IMR-90 (cell line): ENCODE measurements at places on chromosomes 12 and 14.

DNA sequence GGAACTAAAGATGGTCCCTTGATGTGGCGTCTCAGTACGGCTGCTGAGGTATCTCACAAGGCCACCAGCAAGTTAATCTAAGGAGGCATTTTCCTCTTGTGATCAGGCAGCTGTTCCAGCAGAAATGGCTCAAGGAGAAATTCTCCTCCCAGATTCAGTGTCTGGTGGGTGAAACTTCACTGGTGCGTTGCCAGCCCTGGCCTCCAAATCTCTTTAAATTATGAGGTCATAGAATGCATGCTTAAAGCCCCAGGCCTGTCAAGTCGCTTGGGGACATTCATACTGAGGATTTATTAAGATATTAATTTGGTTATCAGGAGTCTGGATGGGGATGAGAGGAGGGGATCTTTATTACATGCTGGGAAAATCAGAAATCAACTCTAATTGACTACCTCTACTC, 72.9 kb downstream of the PPP2R5C start:
- H3K27me3 ChIP-seq: no peaks in the 10 kb centered on the region
- peaks cover 4% of the 10 kb centered on the region; the same call in 1 of the 2 replicates for H3K36me3 ChIP-seq
- H3K4me3 ChIP-seq: no peak overlapping the region
- H3K27ac ChIP-seq: no peak overlapping the region
- H3K4me1 ChIP-seq: peaks cover 17% of the 10 kb centered on the region

DNA sequence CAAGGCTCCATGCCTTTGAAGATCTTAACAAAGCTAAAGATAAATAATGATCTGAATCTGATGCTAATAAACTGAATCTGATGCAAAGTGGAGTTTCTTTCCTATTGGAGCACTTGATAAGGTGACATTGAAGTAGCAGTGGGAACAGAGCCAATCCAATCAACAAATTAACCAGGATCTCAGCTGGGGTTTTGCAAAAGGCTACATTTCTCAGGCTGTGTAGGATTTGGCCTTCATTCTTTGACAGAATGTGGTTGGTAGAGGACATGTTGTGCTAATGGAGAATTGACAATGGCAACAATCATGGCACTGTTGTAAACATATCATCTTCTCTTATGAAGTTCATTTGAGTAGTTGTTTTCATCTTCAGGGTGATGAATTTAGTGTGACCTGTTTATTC, 164.9 kb downstream of the CCDC91 start:
- no peak overlapping the region for H3K4me3 ChIP-seq
- H3K4me1 ChIP-seq: no peaks in the 10 kb centered on the region
- H3K36me3 ChIP-seq: peaks cover 2% of the 10 kb centered on the region; the same call in 1 of the 2 replicates
- H3K27ac ChIP-seq: no peak overlapping the region

- peaks cover 85% of the 10 kb centered on the region for H3K36me3 ChIP-seq
- no peak overlapping the region for H3K27ac ChIP-seq
- H3K4me3 ChIP-seq: no peak overlapping the region
- no peaks in the 10 kb centered on the region for H3K27me3 ChIP-seq
Measured at GRCh38 chr14:102949062-102949800, 26.8 kb downstream of the AMN start.

DNA sequence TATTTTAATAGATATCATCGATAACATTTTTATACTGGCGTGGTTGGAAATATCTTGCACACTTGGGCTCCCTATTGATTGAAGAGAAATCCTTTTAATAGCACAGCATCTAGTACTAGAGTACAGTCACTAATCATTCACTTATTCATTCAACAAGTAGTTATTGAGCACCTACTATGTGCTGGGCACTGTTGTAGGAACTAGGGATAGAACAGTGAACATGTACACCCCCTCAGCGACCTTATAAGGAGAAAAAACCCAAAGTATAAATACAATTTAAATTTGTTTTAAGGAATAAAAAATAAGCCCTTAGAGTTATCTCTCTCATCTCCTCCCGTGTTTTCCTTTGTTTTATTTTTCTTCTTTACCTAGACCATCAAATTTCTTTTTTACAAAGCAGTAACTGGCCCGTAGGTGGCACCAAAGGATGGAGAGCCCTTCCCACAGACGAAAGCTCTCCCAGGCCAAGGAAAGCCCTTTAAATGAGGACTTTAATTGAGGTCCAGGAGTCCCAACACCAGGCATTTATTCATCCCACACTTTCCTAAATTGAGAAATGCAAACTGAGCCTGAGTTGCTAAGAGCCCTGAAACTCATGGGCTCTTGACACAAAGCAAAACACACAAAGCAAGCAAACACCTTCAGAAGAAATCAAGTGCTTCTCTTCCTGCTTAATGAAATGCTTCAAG, 29.0 kb downstream of the PEBP1 start:
- peak; percentile 33 for DNase-seq
- no peaks in the 10 kb centered on the region for H3K27me3 ChIP-seq
- no peak overlapping the region for H3K27ac ChIP-seq
- no peak overlapping the region for H3K4me3 ChIP-seq
- no peaks in the 10 kb centered on the region for H3K4me1 ChIP-seq

DNA sequence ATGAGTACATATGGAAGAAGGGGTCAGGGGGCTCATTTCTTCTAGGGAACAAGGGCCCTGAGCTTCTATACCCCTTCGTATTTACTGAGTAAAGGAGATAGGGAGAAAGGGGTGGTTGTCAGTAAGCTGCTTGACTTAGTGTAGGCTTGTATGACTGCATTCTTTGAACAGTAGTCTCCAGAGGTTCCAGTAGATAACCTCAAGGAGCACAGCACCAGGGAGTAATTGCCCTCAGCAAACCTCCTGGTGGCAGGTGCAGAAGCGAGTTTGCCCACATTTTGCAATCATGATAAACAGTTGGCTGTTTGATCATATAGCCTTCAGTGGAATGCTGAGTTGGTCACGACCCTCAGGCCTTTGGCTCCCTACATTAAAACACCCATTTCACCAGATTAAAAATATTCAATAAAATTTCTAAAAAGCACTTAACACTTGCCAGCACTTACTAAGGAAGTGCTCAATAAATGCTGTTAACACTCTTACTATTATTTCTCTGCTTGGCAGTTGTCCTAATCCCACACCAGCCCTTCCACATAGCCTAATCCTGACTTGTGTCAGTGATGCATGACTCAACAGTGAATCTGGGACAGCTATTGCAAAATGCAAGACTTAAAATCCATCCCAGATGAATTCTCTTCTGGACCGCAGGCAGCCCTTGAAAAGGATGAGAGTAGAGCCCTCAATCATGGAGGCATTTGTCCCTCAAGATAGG, 3.7 kb upstream of the DHRS4L2 start:
- H3K27ac ChIP-seq: no peak overlapping the region
- no peak overlapping the region for H3K4me3 ChIP-seq
- no peaks in the 10 kb centered on the region for H3K27me3 ChIP-seq
- no peaks in the 10 kb centered on the region for H3K36me3 ChIP-seq
- peak; percentile 86 for DNase-seq
- no peaks in the 10 kb centered on the region for H3K4me1 ChIP-seq

DNA sequence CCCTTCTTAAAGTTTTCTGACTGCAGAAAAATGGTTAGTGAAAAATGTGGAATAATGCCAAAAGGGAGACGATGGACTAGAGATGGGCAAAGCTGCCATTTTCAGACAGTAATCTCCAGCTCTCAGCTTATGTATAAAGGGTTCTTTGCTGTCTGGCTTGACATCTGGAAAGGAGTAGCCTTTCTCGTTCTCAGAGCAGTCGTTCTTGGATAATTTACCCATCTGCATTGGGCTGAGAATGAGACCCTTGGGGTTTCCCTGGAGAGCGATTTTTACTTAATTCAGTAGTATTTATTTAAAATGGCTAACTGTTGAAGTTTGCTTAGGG, 1.2 kb downstream of the NUDT4 start:
- H3K27ac ChIP-seq: peak overlapping the region; percentile 59
- DNase-seq: no peak
- H3K4me3 ChIP-seq: peak overlapping the region; percentile 98
- H3K4me1 ChIP-seq: peaks cover 12% of the 10 kb centered on the region

GRCh38 chr12:99915251-99916082, 69.3 kb downstream of the ANKS1B start:
- H3K36me3 ChIP-seq: no peaks in the 10 kb centered on the region
- H3K4me3 ChIP-seq: no peak overlapping the region
- H3K4me1 ChIP-seq: no peaks in the 10 kb centered on the region
- no peaks in the 10 kb centered on the region for H3K27me3 ChIP-seq

DNA sequence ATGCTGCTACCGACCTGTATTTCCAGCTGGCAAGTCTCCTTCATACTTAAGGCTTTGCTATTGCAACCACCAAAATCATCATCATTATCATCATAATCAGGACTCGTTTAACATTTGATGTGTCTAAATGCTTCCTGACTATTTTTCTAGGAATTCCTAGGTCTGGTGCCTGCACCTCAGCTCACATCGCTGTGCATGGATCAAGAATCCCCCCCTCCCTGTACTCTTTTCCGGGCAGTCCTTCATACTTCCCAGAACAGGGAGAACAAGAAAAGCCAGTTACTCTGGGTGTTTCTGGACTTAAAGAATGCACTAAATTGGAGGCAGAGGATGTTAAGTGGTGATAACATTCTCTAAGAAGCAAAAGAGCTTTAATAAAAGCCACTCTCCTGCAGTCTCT, 9.4 kb downstream of the ERP27 start:
- DNase-seq: no peak
- H3K4me3 ChIP-seq: no peak overlapping the region
- H3K4me1 ChIP-seq: peaks cover 4% of the 10 kb centered on the region
- no peaks in the 10 kb centered on the region for H3K27me3 ChIP-seq

GRCh38 chr14:74670726-74671411, 42.0 kb downstream of the AREL1 start:
- peaks cover 36% of the 10 kb centered on the region for H3K36me3 ChIP-seq
- no peak overlapping the region for H3K4me3 ChIP-seq
- DNase-seq: peak; percentile 82
- no peaks in the 10 kb centered on the region for H3K27me3 ChIP-seq
- peak overlapping the region; percentile 66 for H3K27ac ChIP-seq

- peak; percentile 57 for DNase-seq
- H3K27me3 ChIP-seq: no peaks in the 10 kb centered on the region
- H3K4me1 ChIP-seq: peaks cover 17% of the 10 kb centered on the region
- no peak overlapping the region for H3K27ac ChIP-seq
- H3K36me3 ChIP-seq: no peaks in the 10 kb centered on the region
- no peak overlapping the region for H3K4me3 ChIP-seq
Measured at GRCh38 chr12:68420225-68421010, 88.3 kb upstream of the MDM1 start.

DNA sequence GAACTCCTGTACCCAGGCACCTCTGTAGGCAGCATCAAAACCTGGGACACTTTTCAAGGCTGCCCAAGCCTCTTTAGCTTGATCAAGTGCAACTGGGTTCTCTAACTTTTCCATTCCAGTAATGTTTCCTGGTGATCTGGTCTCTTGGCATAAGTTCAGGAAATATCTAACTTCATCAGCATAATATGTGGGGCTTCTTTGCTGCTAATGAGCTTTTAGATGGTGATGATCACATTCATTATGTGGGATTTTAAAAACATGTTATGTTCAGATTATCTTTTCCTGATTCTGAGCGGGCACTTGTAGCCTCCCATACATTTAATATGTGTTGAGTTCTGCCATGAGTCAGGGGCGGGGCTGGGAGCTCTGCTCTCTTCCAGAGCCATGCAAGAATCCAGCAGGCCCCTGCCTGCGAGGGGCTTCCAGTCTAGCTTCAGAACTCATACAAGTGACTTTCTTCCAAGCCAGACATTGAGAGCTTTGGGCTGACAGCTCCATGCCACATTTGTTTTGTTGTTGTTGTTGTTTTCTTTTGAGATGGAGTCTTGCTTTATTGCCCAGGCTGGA, 39.5 kb upstream of the RIN3 start:
- H3K27me3 ChIP-seq: no peaks in the 10 kb centered on the region
- peak; percentile 16 for DNase-seq
- peak overlapping the region; percentile 7; the same call in 1 of the 2 replicates for H3K27ac ChIP-seq
- H3K36me3 ChIP-seq: no peaks in the 10 kb centered on the region

- peaks cover 11% of the 10 kb centered on the region for H3K36me3 ChIP-seq
- no peaks in the 10 kb centered on the region for H3K27me3 ChIP-seq
- peak overlapping the region; percentile 25; the same call in 1 of the 2 replicates for H3K27ac ChIP-seq
- DNase-seq: no peak
Measured at GRCh38 chr14:103416916-103417315, 31.7 kb downstream of the MARK3 start.

GRCh38 chr14:93375673-93376156, 28.7 kb downstream of the COX8C start:
- no peaks in the 10 kb centered on the region for H3K4me1 ChIP-seq
- H3K36me3 ChIP-seq: no peaks in the 10 kb centered on the region
- H3K4me3 ChIP-seq: no peak overlapping the region
- no peaks in the 10 kb centered on the region for H3K27me3 ChIP-seq
- H3K27ac ChIP-seq: no peak overlapping the region

GRCh38 chr12:92973614-92974013, 44.5 kb upstream of the EEA1 start:
- H3K36me3 ChIP-seq: no peaks in the 10 kb centered on the region
- peak overlapping the region; percentile 81; the same call in 1 of the 2 replicates for H3K27ac ChIP-seq
- peak; percentile 90 for DNase-seq
- H3K27me3 ChIP-seq: no peaks in the 10 kb centered on the region
- no peak overlapping the region for H3K4me3 ChIP-seq
- H3K4me1 ChIP-seq: peaks cover 8% of the 10 kb centered on the region

- H3K27me3 ChIP-seq: no peaks in the 10 kb centered on the region
- no peaks in the 10 kb centered on the region for H3K4me1 ChIP-seq
- H3K36me3 ChIP-seq: no peaks in the 10 kb centered on the region
- no peak for DNase-seq
- no peak overlapping the region for H3K4me3 ChIP-seq
- no peak overlapping the region for H3K27ac ChIP-seq
Measured at GRCh38 chr14:87286826-87287225, 706.2 kb downstream of the GALC start.

GRCh38 chr12:40215982-40216381, 8.8 kb upstream of the LRRK2 start:
- no peaks in the 10 kb centered on the region for H3K4me1 ChIP-seq
- no peaks in the 10 kb centered on the region for H3K27me3 ChIP-seq
- H3K27ac ChIP-seq: no peak overlapping the region
- H3K36me3 ChIP-seq: no peaks in the 10 kb centered on the region
- peak; percentile 6 for DNase-seq
- H3K4me3 ChIP-seq: no peak overlapping the region

- no peak overlapping the region for H3K27ac ChIP-seq
- H3K27me3 ChIP-seq: no peaks in the 10 kb centered on the region
- peaks cover 13% of the 10 kb centered on the region for H3K4me1 ChIP-seq
- H3K36me3 ChIP-seq: no peaks in the 10 kb centered on the region
- no peak overlapping the region for H3K4me3 ChIP-seq
Measured at GRCh38 chr12:19706936-19707335, 267.6 kb downstream of the AEBP2 start.

- H3K4me3 ChIP-seq: no peak overlapping the region
- H3K27me3 ChIP-seq: no peaks in the 10 kb centered on the region
- DNase-seq: no peak
- H3K27ac ChIP-seq: no peak overlapping the region
Measured at GRCh38 chr14:77832297-77832696, 32.4 kb downstream of the ADCK1 start.
